ENCODE measurements at places on chromosomes 1 and 21. TPM values are rescaled to one million over a fixed set of nuclear protein-coding genes. Genes with fewer than 3 reads are reported as not detected.

- DNase-seq: no peak
These were observed 209.2 kb upstream of the PTGFR start for GRCh38 chr1:78281580-78281979.

- no peak for DNase-seq
These were observed 10.9 kb downstream of the SKI start for GRCh38 chr1:2239013-2239370.

- DNase-seq: no peak
These were observed 37.9 kb downstream of the TGFB2 start for GRCh38 chr1:218383051-218383450.

DNA sequence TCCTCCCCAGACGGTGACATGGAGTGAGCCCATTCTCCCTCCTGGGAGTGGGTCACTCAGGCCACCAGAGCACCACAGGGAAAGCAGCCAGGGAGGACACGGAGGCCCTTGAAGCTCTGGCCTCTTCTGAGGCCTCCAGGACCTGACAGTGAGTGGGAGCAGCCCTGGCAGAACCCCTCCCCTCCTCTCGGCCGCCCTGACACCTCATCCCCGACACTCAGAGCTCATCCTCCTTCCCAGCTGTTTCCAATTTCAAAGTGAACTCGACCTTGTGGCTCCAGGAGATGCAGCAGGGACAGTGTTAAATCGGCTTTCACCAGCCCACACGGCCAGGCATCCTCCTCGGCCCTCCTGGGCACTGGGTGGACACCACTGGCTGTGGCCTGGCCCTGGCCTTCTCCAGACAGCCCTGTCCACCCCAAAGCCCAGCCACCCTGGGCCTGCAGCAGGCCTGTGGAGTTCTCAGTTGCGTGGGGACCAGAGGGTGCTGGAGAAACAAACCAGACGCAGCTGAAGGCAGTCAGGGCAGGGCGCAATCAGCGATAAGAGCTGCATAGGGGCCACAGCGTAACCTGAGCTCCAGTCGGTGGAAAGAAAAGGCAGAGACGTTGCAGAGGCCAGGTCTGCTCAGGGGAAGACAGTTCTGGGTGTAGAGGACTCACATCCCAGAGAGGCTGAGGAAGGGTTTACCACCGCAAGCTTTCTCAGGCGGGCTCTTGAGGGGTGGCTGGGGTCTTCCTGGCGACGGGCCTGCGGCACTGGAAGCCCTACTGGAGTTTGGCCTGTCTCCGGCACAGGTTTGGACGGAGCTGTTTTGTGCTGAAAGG is 27.1 kb downstream of the FTCD start:
- no peak for DNase-seq

GRCh38 chr1:231177936-231178335 is 16.1 kb downstream of the TRIM67 start:
- DNase-seq: no peak

DNA sequence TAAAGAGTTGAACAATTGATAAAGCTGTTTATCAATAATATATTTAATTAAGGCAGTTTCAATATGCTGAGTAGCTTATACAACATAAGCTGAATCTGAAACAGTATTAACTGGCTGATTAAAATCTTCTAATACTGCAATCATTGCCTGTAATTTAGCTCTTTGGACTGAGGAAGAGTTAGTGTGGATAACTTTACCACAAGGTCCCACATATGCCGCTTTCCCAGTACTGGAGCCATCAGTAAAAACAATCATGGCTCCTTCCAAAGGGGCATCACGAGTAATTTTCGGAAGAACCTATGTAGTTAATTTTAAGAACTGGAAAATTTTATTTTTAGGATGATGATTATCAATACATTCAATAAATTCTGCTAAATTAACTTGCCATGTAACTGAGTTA is 6.7 kb downstream of the DAP3 start:
- DNase-seq: no peak

DNA sequence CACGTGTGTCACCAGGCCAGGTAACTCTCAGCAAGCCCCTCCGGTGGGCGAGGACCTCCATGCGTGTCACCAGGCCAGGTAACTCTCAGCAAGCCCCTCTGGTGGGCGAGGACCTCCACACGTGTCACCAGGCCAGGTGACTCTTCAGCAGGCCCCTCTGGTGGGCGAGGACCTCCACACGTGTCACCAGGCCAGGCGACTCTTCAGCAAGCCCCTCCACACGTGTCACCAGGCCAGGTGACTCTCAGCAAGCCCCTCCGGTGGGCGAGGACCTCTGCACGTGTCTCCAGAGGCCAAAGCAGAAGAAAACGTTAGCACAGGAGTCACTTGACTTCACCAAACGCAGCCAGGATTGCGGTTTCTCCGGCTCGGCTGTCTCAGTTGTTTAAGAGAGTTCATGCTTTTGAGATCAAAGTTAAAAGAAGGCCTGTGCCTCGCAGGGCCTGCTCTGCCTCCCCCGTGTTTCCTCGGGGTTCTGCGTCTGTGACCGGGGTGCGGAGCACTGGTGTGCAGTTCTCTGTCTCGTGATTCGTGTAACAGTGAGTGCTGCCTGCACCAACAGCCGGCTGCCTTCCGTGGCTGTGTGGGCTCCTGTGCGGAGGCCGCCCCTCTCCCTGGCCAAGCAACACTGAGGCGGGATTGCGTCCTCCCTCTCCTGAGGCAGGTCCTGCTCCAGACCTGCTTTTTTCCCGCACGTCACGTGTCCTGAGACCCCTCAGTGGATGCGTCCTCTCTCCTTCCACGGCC is 56.6 kb downstream of the PRKCZ start:
- no peak for DNase-seq

TMEM81 gene
- total RNA-seq: 3.3 TPM

SCMH1 gene
- 59.4 TPM for total RNA-seq
